Heart left ventricle (tissue), 16 donors: ENCODE measurements at places on chromosomes 13 and 19.

DNA sequence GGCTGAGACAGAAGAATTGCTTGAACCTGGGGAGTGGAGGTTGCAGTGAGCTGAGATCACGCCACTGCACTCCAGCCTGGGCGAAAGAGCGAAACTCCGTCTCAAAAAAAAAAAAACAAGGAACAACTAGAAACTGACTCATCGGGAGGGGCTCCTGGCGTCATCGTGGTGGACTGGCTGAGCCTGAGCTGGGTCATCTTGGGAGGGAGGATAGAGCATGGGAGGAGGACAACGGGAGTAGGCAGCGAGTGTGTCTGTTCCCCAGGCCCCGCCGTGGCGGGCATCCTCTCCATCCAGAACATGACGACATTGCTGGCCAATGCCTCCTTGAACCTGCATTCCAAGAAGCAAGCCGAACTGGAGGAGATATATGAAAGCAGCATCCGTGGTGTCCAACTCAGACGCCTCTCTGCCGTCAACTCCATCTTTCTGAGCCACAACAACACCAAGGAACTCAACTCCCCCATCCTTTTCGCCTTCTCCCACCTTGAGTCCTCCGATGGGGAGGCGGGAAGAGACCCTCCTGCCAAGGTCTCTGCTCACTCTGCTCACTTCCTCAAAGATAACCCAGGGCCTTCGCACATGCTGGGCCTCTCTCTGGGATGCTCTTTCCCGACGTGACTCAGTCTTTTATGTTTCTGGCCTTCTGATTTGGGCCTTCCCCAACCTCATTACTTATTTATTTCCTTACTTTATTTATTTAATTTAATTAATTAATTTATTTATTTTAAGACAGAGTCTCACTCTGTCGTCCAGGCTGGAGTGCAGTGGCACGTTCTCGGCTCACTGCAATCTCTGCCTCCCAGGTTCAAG is 16.6 kb downstream of the DDX39A start:
- no peak overlapping the region for H3K4me3 ChIP-seq
- H3K4me1 ChIP-seq, result peaks cover 6% of the 10 kb centered on the region
- H3K36me3 ChIP-seq, result no peaks in the 10 kb centered on the region
- H3K27me3 ChIP-seq, result no peaks in the 10 kb centered on the region

- H3K36me3 ChIP-seq, result peaks cover 3% of the 10 kb centered on the region
- no peak within 1 kb of the TSS for H3K4me3 ChIP-seq
- H3K4me1 ChIP-seq, result peaks cover 13% of the 10 kb centered on the region
Observed at GRCh38 chr19:36008336-36008978, at the start of gene SYNE4. Gene SYNE4 (minus strand): TSS chr19:36008813. CDS start chr19:36008681, 132 bp downstream.

- DNase-seq, result no peak
- peaks cover 55% of the 10 kb centered on the region for H3K27me3 ChIP-seq
- H3K36me3 ChIP-seq, result no peaks in the 10 kb centered on the region
- H3K27ac ChIP-seq, result peak overlapping the region; percentile 51
- H3K4me3 ChIP-seq, result peak overlapping the region; percentile 58
- peaks cover 11% of the 10 kb centered on the region for H3K4me1 ChIP-seq
Observed at GRCh38 chr19:46404753-46405468, 8.5 kb downstream of the CCDC8 start.

DNA sequence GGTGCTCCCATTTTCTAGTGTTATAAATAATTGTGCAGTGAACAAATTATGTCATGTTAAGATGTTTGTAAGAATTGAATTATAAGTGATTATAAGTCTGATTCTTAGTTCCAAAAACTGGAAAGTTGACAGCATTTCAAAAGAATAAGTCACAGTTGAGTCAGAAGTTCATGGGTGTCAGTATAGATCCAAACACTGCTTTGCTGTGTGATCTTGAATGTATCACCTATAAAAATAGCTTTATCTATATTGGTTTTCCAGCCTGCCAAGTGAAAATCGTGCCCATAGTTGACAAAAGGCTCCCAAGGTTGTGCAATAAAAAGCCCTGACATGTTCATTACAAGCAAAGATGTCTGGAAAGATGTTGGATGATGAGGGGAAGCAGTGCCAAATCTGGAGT is 336.0 kb downstream of the MTUS2 start:
- no peaks in the 10 kb centered on the region for H3K4me1 ChIP-seq
- H3K36me3 ChIP-seq, result no peaks in the 10 kb centered on the region
- no peaks in the 10 kb centered on the region for H3K27me3 ChIP-seq
- H3K27ac ChIP-seq, result no peak overlapping the region

DNA sequence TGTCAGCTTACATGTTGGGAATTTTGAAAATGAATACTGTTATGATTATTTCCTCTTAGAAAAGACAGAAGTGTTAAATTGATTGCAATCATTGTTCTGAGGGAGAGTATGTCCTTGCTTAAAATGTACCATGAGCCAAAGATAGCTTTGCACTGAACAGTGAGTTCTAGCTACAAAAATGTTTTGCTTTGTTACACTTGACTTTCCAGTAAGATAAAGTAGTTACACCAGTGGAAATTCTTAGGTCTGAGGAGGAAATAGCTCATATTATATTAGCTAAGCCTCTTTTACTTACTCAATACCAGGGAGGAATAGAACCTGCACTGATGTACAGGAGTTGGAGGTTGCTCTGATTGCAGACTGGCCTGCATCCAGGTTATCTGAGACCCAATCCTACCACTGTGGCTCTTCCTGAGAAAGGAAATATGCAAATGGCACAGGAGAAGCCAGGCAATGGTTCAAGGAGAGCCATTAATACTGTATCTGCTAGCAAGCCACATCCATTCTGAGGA is 53.0 kb upstream of the FBXL3 start:
- no peaks in the 10 kb centered on the region for H3K27me3 ChIP-seq
- H3K36me3 ChIP-seq, result peaks cover 100% of the 10 kb centered on the region
- H3K4me1 ChIP-seq, result no peaks in the 10 kb centered on the region
